ENCODE measurements at places on chromosomes 13 and 19. TPM values are rescaled to one million over a fixed set of nuclear protein-coding genes. Genes with fewer than 3 reads are reported as not detected.
A peak's percentile ranks its signal among the peaks of the same experiment; 100 is the strongest.

GRCh38 chr13:48615049-48615448 lies 38.7 kb upstream of the CYSLTR2 start:
- H3K36me3 ChIP-seq, result no peaks in the 10 kb centered on the region
- peaks cover 6% of the 10 kb centered on the region for H3K27me3 ChIP-seq
- H3K27ac ChIP-seq, result no peak overlapping the region
- no peaks in the 10 kb centered on the region for H3K4me1 ChIP-seq
- H3K4me3 ChIP-seq, result no peak overlapping the region

Gene C5AR2
- total RNA-seq, result not detected

GRCh38 chr13:21762512-21762911 lies 91.6 kb downstream of the FGF9 start:
- H3K4me3 ChIP-seq, result no peak overlapping the region
- 0 out of 2 replicates have a peak, but pooled peaks cover 2% of the 10 kb centered on the region for H3K27me3 ChIP-seq
- H3K36me3 ChIP-seq, result no peaks in the 10 kb centered on the region
- H3K4me1 ChIP-seq, result no peaks in the 10 kb centered on the region

Gene SULT2B1
- not detected for total RNA-seq

Gene CD70
- not detected for total RNA-seq

GRCh38 chr13:48317511-48318376 lies 14.2 kb downstream of the RB1 start:
- no peaks in the 10 kb centered on the region for H3K27me3 ChIP-seq
- H3K4me1 ChIP-seq, result no peaks in the 10 kb centered on the region
- no peak for DNase-seq
- no peak overlapping the region for H3K27ac ChIP-seq
- peaks cover 21% of the 10 kb centered on the region for H3K36me3 ChIP-seq

- peak overlapping the region; percentile 98 for H3K4me3 ChIP-seq
- H3K27me3 ChIP-seq, result no peaks in the 10 kb centered on the region
- peak overlapping the region; percentile 91 for H3K27ac ChIP-seq
- no peak for DNase-seq
- H3K4me1 ChIP-seq, result peaks cover 28% of the 10 kb centered on the region
- H3K36me3 ChIP-seq, result no peaks in the 10 kb centered on the region
Measured at GRCh38 chr19:1862424-1863327, 703 bp downstream of the KLF16 start.

DNA sequence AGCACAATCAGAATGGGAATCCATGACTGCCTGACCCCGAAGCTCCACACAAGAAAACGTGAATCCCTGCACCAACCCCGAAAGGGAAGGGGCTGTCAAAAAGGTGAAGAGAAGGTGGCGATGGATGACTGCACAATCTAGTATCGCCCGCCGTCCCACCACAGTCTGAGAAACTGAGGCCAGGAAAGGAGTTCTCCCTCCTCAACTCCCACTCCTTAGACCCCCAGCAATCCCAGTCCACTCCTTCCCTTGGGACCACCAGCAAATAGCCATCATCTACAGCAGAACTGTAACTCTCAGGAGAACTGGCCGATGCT lies 451 bp downstream of the NOSIP start:
- peak overlapping the region; percentile 36 for H3K27ac ChIP-seq
- peaks cover 3% of the 10 kb centered on the region for H3K36me3 ChIP-seq
- no peaks in the 10 kb centered on the region for H3K27me3 ChIP-seq
- no peaks in the 10 kb centered on the region for H3K4me1 ChIP-seq
- DNase-seq, result no peak
- H3K4me3 ChIP-seq, result peak overlapping the region; percentile 67

DNA sequence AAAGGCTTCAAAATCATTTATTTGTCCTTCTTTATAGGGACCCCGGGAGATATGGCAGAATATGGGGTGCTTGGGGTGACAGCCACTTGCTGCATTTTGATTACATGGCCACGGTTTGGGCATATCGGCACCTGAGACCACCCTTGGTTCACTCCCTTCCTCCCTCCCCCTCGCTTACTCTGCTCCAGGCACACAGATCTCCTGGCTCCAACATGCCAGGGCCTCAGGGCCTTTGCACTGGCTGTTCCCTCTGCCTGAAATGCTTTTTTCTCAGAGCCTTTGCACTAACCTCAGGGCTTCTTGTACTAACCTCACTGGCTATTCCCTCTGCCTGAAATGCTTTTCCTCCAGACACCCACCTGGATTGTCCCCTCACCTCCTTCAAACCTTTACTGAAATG lies 23.8 kb downstream of the VAV1 start:
- no peak overlapping the region for H3K4me3 ChIP-seq
- H3K27me3 ChIP-seq, result no peaks in the 10 kb centered on the region
- H3K4me1 ChIP-seq, result no peaks in the 10 kb centered on the region
- H3K36me3 ChIP-seq, result no peaks in the 10 kb centered on the region
- no peak for DNase-seq

DNA sequence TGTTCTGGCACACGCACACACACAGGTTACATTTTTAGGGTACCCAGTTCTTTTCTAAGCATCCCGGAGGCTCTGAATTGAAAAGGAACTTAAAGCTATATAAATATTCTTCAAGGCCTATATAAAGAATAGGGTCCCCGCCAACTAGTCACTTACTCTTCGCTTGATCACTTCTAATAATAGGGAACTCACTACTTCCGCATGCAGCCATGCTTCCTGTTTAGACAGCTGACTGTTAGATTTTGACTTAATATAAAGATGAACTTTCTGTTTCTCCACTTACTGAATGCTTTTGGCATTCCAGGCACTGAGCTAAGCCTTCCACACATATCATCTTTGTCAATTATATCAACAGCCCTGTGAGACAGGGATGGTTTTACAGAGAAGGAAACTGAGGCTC lies 259.6 kb downstream of the TSHZ3 start:
- no peaks in the 10 kb centered on the region for H3K4me1 ChIP-seq
- H3K27ac ChIP-seq, result no peak overlapping the region
- no peaks in the 10 kb centered on the region for H3K36me3 ChIP-seq
- DNase-seq, result no peak

Gene LILRB4
- not detected for total RNA-seq

DNA sequence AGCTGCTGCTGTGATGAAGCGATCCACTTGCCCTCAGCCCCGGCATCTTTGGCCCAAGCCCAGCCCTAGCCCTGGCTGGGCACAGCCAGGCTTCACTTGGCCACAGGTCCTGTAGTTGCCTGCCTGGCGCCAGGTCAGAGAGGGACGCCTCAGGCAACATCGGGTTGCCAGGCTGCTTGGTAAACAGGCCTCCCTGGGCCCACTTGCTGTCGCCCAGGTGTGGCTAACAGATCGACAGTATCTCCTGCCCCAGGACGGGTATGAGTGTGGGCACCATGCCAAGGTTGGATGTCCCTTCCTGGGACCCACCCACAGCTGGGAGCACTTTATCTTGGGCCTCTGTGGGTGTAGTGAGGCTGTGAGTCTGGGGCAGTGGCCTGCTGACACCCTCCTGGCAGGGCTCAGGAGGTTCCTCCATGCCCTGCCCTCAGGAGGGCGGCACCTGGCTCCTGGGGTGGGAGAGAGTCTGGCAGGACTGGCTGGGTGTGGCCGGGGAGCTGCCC lies 27.8 kb downstream of the CARM1 start:
- DNase-seq, result no peak
- peaks cover 16% of the 10 kb centered on the region for H3K4me1 ChIP-seq
- H3K36me3 ChIP-seq, result no peaks in the 10 kb centered on the region
- no peak overlapping the region for H3K4me3 ChIP-seq

- H3K4me3 ChIP-seq, result 0 out of 2 replicates have a peak overlapping the region, but pooled peaks have one; percentile 24
- H3K27ac ChIP-seq, result no peak overlapping the region
- no peaks in the 10 kb centered on the region for H3K36me3 ChIP-seq
- H3K27me3 ChIP-seq, result peaks cover 12% of the 10 kb centered on the region
- H3K4me1 ChIP-seq, result no peaks in the 10 kb centered on the region
Measured at GRCh38 chr19:6476155-6476895, 5.3 kb downstream of the DENND1C start.

- H3K27me3 ChIP-seq, result peaks cover 4% of the 10 kb centered on the region
- H3K27ac ChIP-seq, result no peak overlapping the region
- H3K4me1 ChIP-seq, result peaks cover 4% of the 10 kb centered on the region
Measured at GRCh38 chr13:76917095-76917494, 30.9 kb upstream of the KCTD12 start.

DNA sequence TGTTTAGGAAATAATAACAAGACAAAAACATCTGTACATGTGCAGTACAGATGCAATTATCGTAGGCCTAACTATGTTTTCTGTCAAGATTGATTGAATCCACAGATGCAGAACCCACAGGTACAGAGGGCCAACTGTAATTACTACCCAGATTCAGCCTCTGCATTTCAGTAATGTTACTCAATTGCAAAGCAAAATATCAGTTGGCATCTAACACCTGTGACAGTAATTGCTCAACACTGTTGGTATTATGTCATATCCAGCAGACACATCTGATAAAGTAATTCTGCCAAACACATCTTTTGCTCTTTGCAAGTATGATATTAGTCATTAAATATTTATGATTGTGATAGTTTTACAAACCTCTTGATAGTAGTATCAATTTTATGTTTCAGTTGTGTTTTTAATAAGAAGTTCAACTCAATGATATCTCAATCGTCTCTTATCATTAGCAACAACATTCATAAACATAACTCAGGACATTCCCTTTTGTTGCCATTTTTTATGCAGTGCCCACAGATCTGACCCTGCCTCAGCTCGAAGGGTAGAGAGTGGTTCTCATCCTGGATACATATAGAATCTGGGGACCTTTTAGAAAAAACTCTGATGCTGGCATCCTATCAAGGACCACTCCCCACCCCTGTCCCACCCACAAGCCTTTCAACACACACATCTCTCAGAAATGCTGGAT lies 104.7 kb downstream of the MYCBP2 start:
- DNase-seq, result no peak
- peaks cover 11% of the 10 kb centered on the region for H3K36me3 ChIP-seq
- H3K4me1 ChIP-seq, result no peaks in the 10 kb centered on the region
- no peaks in the 10 kb centered on the region for H3K27me3 ChIP-seq
- H3K27ac ChIP-seq, result no peak overlapping the region
- no peak overlapping the region for H3K4me3 ChIP-seq

Gene SHANK1
- 4.7 TPM for total RNA-seq

Gene NLRP12
- total RNA-seq, result not detected

GRCh38 chr13:73228546-73228945 lies 169.7 kb downstream of the KLF5 start:
- H3K27me3 ChIP-seq, result no peaks in the 10 kb centered on the region
- no peak overlapping the region for H3K27ac ChIP-seq
- no peaks in the 10 kb centered on the region for H3K4me1 ChIP-seq
- H3K36me3 ChIP-seq, result no peaks in the 10 kb centered on the region
- no peak overlapping the region for H3K4me3 ChIP-seq

DNA sequence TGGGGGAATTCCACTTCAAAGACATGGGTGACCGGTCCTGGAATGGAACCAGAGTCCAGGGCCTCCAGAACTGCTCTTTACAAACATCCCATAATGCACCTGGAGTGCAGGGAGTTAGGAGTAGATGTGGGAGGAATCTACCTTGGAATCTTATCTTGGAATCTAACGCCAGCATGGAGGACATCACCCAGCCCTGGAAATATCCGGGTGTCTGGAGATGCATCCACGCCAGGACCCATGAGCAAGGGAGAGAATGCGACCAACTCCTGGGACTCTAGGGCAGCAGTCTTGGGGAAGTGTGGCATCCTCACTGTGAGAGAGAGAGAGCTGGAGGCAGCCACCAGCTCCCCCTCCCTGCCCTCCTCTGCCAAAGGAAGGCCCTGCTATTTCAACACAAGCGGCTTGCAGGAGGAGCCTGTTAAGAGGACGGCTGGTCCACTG lies 211.8 kb downstream of the UQCRFS1 start:
- DNase-seq, result no peak
- no peaks in the 10 kb centered on the region for H3K36me3 ChIP-seq
- H3K27me3 ChIP-seq, result no peaks in the 10 kb centered on the region
- no peak overlapping the region for H3K4me3 ChIP-seq

DNA sequence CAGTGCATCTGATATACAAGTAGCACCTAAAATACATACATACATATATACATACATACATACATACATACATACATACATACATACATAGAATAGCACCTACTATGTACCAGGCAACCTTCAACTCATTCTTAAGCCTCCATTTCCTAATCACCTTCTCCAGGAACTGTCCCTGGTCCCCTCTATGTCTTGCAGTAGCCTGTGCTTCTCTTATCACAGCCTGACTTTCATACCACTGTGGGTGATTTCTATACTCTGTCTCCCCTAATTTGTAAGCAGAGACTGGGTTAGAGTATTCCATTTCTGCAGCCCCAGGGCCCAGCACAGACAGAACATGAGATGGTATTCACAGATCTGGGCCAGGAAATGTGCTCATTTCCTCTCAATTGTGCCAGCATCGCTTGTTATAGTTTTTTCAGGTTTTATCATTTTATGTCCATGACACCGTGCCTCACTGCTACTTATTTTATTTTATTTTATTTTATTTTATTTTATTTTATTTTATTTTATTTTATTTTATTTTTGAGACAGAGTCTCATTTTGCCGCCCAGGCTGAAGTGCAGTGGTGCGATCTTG lies 14.2 kb upstream of the COLGALT1 start:
- DNase-seq, result no peak
- peaks cover 5% of the 10 kb centered on the region for H3K4me1 ChIP-seq
- H3K27me3 ChIP-seq, result peaks cover 2% of the 10 kb centered on the region

Gene SIRT6
- 6.1 TPM for total RNA-seq

- H3K27ac ChIP-seq, result no peak overlapping the region
- no peaks in the 10 kb centered on the region for H3K27me3 ChIP-seq
- no peak overlapping the region for H3K4me3 ChIP-seq
- H3K4me1 ChIP-seq, result no peaks in the 10 kb centered on the region
- DNase-seq, result no peak
Measured at GRCh38 chr19:29988351-29988750, 46.3 kb downstream of the URI1 start.

Gene CEACAM16
- not detected for total RNA-seq

Gene CGB1
- total RNA-seq, result not detected

DNA sequence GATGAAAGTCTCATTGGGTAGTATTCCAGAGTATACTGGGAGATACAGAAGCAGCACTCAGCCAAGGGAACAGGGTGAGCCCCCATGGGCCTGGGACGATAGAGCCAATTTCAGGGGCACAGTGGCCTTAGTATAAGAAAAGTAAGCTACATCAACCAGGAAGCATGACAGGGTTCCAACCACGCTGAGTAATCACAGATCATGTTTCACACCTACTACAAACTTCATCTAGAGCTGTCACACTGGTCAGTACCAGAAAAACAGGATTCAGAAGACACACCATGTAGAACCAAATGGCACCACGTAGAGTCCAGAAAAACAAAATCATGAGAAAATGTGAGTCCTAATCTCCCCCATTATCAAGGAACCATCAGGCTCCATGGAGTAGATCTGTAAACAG lies 1292.4 kb upstream of the MIR17HG start:
- H3K4me3 ChIP-seq, result no peak overlapping the region
- H3K4me1 ChIP-seq, result no peaks in the 10 kb centered on the region
- no peaks in the 10 kb centered on the region for H3K27me3 ChIP-seq
- no peak for DNase-seq
- no peak overlapping the region for H3K27ac ChIP-seq

GRCh38 chr13:91123456-91124127 lies 223.9 kb upstream of the MIR17HG start:
- no peak overlapping the region for H3K27ac ChIP-seq
- H3K27me3 ChIP-seq, result no peaks in the 10 kb centered on the region
- H3K4me3 ChIP-seq, result no peak overlapping the region
- H3K4me1 ChIP-seq, result no peaks in the 10 kb centered on the region
- DNase-seq, result no peak

- no peak overlapping the region for H3K27ac ChIP-seq
- H3K4me1 ChIP-seq, result no peaks in the 10 kb centered on the region
- no peak for DNase-seq
- no peaks in the 10 kb centered on the region for H3K27me3 ChIP-seq
- no peak overlapping the region for H3K4me3 ChIP-seq
Measured at GRCh38 chr19:7447648-7448047, 41.2 kb downstream of the PEX11G start.

Gene PLK5
- not detected for total RNA-seq

GRCh38 chr19:8097681-8098567 lies 45.4 kb downstream of the CCL25 start:
- H3K4me1 ChIP-seq, result no peaks in the 10 kb centered on the region
- no peaks in the 10 kb centered on the region for H3K27me3 ChIP-seq
- H3K4me3 ChIP-seq, result no peak overlapping the region
- DNase-seq, result no peak
